ENCODE measurements at places on chromosomes 3 and 15.

DNA sequence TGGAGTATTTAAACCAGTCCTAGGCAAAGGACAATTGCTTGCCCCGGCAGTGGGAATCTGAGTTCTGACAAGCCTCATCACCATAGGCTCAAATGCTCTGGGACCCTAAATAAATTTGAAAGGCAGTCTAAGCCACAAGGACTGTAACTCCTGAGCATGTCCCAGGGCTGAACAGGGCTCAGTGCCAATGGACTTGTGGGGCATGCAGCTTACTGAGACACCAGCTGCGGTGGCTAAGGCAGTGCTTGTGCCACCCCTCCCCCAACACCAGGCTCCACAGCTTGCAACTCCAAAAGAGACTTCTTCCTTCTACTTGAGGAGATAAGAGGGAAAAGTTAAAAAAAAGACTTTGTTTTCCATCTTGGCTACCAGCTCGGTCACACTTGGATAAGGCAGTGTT lies 289.7 kb upstream of the DCBLD2 start:
- no peak for DNase-seq

DNA sequence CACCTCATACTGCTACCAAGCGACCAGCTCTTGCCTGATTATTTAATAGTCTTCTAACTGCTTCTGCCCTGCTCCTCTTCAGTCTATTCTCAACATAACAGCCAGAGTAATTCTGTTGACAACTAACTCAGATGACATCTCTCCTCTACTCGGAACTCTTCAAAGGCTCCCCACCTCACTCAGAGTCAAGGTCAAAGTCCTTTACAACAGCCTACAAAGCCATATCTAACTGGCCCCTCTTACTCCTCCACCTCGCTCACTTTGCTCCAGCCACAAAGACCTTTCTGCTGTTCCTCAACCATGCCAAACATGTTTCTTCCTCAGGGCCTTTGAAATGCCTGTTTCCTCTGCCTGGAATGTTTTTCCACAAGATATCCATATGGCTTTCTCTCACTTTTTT lies 43.6 kb downstream of the PIK3R4 start:
- peak; percentile 61 for DNase-seq

- no peak for DNase-seq
Measured at GRCh38 chr3:13074006-13074375, 762 bp upstream of the IQSEC1 start.

DNA sequence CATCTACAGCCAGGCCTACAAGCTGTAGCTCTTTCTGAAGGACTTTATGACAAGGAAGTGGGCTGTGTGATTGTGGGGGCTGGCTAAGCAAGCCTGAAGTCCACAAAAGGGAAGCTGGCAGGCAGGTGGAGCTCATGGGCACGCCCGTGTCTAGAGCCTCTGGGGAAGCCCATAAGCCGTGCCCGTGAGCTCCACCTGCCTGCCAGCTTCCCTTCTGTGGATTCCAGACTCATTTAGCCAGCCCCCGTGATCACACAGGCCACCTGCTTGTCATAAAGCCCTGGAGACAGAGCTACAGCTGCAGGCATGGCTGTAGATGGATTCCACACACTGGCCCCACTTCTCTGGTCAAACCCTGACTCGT lies 15.2 kb downstream of the EFCC1 start:
- DNase-seq = peak; percentile 85

- DNase-seq = no peak
Measured at GRCh38 chr3:184659797-184660301, 52.0 kb downstream of the MAGEF1 start.

- DNase-seq = no peak
Measured at GRCh38 chr15:46677491-46677890, 1039.8 kb upstream of the SEMA6D start.

- no peak for DNase-seq
Measured at GRCh38 chr15:58221591-58222241, 83.5 kb downstream of the AQP9 start.

GRCh38 chr15:92044203-92044909 lies 190.8 kb downstream of the SLCO3A1 start:
- DNase-seq = no peak
